ENCODE measurements at places on chromosomes 12 and 14. TPM values are rescaled to one million over a fixed set of nuclear protein-coding genes. Genes with fewer than 3 reads are reported as not detected.

Gene TMEM121
- total RNA-seq, result 5.8 TPM

Gene FAM177A1
- 27.4 TPM for total RNA-seq

Gene ZDHHC22
- total RNA-seq, result not detected

Gene TRHDE
- 32.8 TPM for total RNA-seq

Gene KLHL33
- 0.32 TPM for total RNA-seq

Gene MYL6B
- total RNA-seq, result 53.9 TPM

Gene ORAI1
- total RNA-seq, result 7.7 TPM

Gene TMCC3
- 0.24 TPM for total RNA-seq

Gene PCNX1
- 161 TPM for total RNA-seq

Gene GPR84
- total RNA-seq, result 0.16 TPM

Gene ADCY6
- 34.9 TPM for total RNA-seq

Gene ITGB7
- 1.8 TPM for total RNA-seq

Gene ETFBKMT
- total RNA-seq, result 4.4 TPM

Gene PLA2G1B
- not detected for total RNA-seq

Gene ZFP36L1
- 184 TPM for total RNA-seq

Gene EPYC
- not detected for total RNA-seq

Gene CLEC9A
- not detected for total RNA-seq

Gene TBX3
- 30.8 TPM for total RNA-seq

Gene VWF
- total RNA-seq, result 0.81 TPM

Gene RTN1
- 1.5 TPM for total RNA-seq

Gene ADAM21
- total RNA-seq, result not detected

Gene ARHGAP9
- 0.16 TPM for total RNA-seq

Gene FGF6
- total RNA-seq, result not detected

Gene RAD9B
- total RNA-seq, result 0.97 TPM

Gene C1QL4
- total RNA-seq, result not detected

Gene CLEC6A
- total RNA-seq, result not detected

Gene GPD1
- total RNA-seq, result under 0.01 TPM

Gene TTC6
- total RNA-seq, result not detected

Gene ESR2
- total RNA-seq, result 0.12 TPM

Gene KRT80
- 1.1 TPM for total RNA-seq

Gene P2RX7
- 2.4 TPM for total RNA-seq

Gene SMIM41
- total RNA-seq, result 0.24 TPM

Gene MLF2
- total RNA-seq, result 183 TPM

Gene FAM222A
- total RNA-seq, result 0.16 TPM

Gene GMFB
- 109 TPM for total RNA-seq

Gene B4GALNT3
- total RNA-seq, result 0.32 TPM

Gene GLS2
- not detected for total RNA-seq

Gene HOXC4
- total RNA-seq, result 0.24 TPM

Gene TBX5
- 0.12 TPM for total RNA-seq

Gene HOXC6
- total RNA-seq, result not detected

Gene CEP128
- total RNA-seq, result 7.4 TPM

Gene RALGAPA1
- 36.9 TPM for total RNA-seq

Gene ESPL1
- total RNA-seq, result 1.6 TPM

Gene CLEC4D
- total RNA-seq, result not detected

Gene KRT2
- not detected for total RNA-seq

Gene IFI27L1
- 9.7 TPM for total RNA-seq

Gene CAPZA3
- total RNA-seq, result not detected

Gene APOLD1
- total RNA-seq, result 5.1 TPM

Gene TMEM132C
- total RNA-seq, result not detected

Gene BCAT1
- total RNA-seq, result 15.6 TPM

Gene KLRC1
- total RNA-seq, result not detected

Gene MDGA2
- not detected for total RNA-seq

Gene JPH4
- total RNA-seq, result not detected
